ENCODE measurements at places on chromosomes 11 and 22. TPM values are rescaled to one million over a fixed set of nuclear protein-coding genes. Genes with fewer than 3 reads are reported as not detected.

DNA sequence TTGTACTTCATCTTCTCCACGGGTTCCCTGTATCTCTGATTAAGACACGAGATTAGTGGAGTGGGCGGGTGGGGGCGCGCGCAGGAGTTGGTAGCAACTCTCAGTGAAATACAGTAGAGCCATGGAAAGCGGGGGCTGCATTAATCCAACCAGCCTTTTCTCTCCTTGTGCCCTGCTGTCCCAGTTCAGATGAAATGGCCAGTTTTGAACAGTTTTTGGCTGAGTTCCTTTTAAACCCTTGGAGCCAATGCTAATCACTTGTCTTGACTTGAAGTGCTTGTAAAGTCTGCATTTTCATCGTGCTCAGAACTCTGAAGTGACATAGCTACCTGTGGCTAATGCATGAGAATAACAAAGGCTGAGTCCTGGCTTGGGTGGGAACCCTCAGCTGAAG, 734 bp upstream of the TMEM123 start:
- peak; percentile 48 for DNase-seq

DNA sequence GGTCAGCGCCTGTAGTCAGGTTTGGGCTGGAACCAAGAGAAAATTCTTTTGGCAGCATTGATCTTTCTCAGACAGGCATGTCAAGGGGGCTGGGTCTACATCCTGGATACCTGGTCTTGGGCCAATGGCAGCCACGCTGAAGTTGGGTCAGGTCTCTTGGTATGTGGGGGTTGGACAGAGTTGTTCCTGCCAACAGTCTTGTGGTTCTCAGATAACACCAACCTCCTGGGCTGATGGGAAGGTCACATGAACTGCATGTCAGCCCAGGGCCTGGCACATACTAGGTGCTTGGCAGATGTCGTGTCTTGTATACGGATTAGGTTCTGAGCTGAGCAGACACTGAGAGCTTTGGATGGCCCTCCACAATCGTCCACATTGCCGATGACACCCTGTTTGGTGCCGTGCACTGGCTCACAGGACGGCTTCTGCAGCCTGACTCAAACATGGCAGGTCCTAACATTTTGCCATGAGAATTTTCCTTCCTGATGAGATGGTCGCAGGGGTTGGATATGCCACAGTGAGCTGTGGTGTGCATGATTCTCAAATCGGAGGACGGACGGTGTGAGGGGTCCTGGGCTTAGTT, 42.0 kb downstream of the FBLN1 start:
- no peak for DNase-seq

DNA sequence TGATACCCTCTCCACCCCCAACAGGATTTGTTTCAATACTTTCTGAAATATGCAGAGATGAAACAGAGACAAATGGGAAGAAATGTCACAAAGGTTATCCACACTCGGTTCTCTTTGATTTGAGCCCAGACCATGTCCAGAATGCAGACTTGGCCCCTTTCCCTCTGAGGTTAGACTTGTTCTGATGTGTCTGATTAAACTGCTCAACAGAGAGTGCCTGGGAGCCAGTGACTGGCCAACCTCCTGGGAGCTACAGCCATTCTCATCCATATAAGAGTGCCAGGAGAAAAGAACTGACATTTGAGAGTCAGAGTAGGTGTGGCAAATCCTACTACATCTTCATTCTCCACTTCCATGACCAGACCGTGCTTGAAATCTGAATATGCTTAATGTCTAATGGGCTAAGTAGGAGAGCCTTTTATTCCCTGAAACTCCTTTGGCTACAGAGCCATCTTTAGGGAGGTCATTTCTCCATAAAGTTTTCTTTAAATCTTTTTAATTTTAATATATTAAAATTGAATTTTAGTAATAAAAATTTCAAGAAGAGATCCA, 201.4 kb downstream of the BLID start:
- no peak for DNase-seq

SPDYC gene
- polyA plus RNA-seq = not detected

DNA sequence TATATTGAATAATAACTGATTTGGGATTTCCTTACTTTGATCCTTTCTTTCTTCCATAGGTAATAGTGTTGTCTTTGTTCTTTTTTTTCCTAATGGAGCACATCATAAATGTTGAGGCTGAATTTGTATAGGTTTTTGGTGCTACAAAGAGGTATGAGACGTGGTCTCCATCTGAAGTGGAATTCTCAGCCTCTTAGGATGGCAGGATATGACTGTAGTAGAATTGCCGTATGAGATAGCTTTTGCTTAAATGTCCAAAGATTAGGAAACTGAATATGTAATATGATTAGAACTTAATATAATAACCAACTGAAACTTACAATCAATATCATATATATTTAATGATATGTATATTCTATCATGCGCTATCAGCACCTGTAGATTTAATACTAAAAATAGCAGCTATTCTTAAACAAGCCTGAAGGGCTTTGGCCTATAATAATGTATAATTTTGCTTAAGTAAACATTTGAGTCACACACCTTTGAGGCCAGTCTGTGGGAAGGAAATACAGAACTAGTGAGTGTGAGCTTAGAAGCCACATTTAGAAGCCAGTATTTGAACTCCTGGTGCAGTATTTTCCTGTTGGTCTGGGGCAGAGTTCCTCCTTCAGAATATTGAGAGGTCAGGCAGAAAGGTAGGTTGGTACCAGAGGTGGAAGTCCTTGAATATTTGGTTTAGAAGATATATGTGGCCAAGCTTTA, 62.6 kb downstream of the SWAP70 start:
- DNase-seq = no peak

MMP27 gene
- not detected for polyA plus RNA-seq

- peak; percentile 68 for DNase-seq
Observed at GRCh38 chr11:69437001-69437875, 44.2 kb upstream of the LINC01488 start.

DNA sequence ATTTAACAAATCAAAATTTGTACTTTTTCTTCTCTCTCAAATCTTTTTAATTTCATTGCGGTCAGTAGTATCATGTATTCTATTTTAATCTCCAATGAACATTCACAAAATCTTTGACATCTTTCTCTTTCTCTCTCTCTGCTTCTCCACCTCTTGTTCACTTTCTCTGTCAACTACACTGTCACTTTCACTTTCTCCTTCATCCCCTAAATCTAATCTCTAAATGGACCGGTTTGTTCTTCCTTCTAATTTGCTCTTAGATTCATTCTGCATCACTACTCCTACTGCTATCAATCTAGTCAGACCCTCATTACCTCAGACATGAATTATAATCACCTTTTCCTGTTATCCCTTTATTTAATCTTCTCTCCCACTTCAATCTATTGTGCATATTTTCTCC, 18.6 kb downstream of the CCDC73 start:
- no peak for DNase-seq

DNA sequence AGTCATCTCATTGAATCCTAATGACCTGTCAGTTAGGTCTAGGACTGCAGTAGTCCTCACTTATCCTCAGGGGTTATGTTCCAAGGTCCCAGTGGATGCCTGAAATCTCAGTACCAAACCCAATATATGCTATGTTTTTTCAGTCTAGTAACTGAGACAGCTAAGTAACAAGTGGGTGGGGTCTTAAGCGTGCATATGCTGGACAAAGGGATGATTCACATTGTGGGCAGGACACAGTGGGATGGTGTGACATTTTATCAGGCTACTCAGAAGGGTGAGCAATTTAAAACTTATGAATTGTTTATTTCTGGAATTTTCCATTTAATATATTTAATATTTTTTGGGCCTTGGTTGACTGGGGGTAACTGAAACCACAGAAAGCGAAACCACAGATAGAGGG, 29.0 kb downstream of the DDX10 start:
- DNase-seq = no peak

RFPL2 gene
- not detected for polyA plus RNA-seq

RBFOX2 gene
- polyA plus RNA-seq = 145 TPM

TMEM184B gene
- polyA plus RNA-seq = 38.4 TPM

CHRM4 gene
- not detected for polyA plus RNA-seq

DNA sequence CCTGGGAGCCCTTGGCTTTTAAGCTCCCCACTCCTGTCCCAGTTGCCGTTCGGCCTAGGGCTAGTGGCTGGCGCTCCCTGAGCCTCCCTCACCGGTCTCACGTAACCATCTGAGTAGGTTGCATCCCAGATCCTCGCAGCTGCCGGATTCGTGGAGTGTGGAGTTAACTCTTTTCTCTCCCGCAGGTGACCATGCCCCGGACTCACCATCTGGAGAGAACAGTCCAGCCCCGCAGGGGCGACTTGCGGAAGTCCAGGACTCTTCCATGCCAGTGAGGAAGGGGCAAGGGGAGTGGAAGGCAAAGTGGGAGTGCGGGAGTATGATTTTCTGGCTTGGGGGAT, 902 bp downstream of the MUS81 start:
- no peak for DNase-seq

- no peak for DNase-seq
Observed at GRCh38 chr11:20443596-20443995, 56.1 kb downstream of the PRMT3 start.

GRCh38 chr11:61401573-61401972, 9.2 kb downstream of the TMEM216 start:
- DNase-seq = no peak

- no peak for DNase-seq
Observed at GRCh38 chr22:47698906-47699305, 936.5 kb downstream of the TBC1D22A start.

GRCh38 chr11:14645985-14646900, 2.6 kb downstream of the PDE3B start:
- no peak for DNase-seq

GRCh38 chr11:81377418-81377817, 1356.2 kb downstream of the FAM181B start:
- no peak for DNase-seq
